ENCODE measurements at places on chromosomes 2 and 18.
A peak's percentile ranks its signal among the peaks of the same experiment; 100 is the strongest.

- no peak for DNase-seq
These were observed 56.3 kb downstream of the OSBPL1A start for GRCh38 chr18:24341361-24341760.

GRCh38 chr18:69999656-70000055, 52.0 kb upstream of the CD226 start:
- DNase-seq: no peak

GRCh38 chr2:118055512-118056164, 32.6 kb upstream of the INSIG2 start:
- no peak for DNase-seq

DNA sequence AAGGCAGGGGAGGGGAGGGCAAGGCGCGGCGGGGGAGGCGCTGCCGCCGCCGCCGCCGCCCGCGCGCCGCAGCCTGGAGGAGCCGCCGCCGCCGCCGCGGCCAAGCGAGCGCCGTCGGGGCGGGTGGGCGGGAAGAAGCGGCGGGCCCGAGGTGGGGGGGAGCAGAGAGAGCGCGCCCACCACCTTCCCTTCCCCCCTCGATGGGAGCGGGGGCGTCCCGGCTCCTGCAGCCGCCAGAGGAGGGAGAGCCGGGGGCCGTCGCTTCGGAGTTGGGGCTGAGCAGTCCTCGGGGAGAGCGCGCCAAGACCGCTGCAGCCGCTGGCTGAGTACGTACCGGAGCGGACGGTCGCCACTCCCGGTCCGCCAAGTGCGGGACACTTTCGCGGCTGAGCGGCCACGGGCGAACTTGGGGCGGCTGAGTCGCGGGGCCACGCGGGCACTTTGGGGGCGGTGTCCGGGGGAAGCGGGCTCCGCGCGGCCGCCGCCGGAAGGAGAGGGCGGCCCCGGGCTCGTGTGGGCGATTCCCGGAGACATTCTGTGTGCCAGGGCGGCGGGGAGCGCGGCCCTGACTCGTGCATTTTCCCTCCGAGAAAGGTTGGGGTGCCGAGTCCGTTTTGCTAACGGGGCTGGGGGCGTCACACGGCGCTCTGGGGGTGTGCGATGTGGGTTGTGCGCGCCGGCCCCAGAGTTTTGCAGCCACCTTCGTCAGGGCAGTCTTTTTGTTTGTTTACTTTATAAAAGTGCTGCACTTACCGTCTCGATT, at the start of gene NAB1:
NAB1 (plus strand) TSS at position 49 of the 763 bp plus-strand sequence. CDS start 10,094 bp downstream, outside the sequence.
- DNase-seq: peak; percentile 20

DNA sequence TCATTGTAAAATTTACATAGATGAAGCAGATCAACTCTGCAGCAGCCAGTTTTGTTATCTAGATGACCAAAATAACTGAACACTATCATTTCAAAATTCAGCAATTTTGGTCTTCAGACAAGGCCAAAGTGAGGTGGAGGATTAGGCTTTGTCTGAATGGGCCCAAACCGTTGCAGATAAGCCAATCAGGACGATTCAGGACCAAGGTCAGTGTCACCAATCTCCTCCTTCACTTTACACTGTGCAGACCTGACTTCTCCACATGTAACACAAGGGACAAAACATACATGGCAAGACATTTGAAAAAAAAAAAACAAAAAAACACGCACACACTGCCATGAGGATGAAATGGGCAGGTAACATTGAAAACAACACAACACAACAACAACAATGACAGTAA, 211.2 kb downstream of the NAPG start:
- DNase-seq: no peak

DNA sequence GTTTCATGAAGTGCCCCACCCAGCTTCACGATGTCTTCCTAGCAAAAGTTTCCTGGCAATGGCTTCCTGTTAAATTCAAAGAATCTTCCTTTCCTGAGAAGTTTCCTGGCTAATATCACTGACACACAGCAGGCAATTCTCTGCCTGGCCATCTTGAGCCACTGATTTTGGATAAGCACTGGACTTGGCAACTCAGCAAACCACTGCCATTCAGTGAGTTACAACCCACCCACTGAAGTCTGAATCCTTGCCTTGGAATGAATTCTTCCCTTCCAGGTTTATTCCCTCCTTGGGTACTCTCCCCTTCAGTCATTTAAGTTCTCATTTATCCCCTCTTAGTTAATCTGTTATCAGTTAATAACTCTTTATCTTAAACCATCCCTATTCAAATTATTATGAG, 426.0 kb downstream of the MBD2 start:
- no peak for DNase-seq

- DNase-seq: no peak
These were observed 203.7 kb downstream of the KLHL29 start for GRCh38 chr2:23588508-23589201.

DNA sequence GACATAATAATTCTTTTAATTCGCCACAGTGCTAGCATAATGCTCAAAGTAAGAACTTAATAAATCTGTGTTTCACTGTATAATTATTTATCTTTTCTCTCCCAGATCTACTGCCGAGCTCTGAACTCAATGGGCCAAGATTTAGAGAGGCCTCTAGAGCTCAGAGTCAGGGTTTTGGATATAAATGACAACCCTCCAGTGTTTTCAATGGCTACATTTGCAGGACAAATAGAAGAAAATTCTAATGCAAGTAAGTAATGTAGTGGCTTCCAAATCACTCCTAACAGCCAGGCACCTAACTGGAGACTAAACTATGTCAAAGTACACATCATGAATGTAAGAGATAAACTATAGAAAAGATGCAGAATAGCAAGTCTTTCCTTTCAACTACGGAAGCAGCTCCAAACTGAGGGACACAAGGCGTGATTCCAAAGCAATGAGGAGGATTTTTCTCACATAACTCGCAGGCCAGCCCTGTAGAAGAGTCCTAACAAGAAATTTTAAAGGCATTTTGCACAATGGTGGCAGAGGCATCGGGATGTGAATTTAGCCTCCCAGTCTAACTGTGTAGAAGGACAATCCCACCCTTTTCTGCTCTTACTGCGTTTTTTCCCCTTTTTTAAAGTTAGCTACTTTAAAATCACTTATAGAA, 12.0 kb downstream of the DSG1 start:
- no peak for DNase-seq

DNA sequence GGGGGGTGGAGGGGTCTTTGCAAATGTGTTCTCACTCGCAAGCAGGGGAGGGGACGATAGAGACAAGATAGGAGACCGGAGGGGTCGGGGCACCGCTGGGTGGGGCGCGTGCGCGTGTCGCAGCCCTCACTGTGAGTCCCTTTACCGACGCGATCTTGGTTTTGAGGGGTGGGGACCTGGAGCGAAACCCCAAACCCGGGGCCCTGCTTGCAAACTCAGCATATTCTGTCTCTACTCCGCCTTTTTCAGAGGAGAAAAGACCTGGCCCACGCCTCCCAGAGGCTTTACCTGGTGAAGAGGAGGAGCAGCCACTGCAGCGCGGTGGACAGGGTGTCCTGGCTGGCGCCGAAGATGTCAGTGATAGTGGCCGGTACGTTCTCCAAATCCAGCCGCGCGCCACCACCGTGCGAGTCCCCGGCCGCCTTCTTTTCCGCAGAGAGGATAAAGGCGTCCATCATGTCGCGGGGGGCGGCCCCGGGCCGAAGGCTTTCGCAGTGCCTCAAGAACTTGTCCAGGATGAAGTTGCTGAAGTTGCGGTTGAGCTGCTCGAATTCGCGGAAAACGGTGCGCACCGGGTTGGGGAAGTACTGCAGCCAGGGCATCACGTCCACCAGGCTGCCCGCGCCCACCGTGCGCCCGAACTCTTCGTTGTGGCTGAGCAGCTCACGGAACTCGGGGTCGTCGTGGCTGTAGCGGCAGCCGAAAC, 1.7 kb downstream of the CYP1B1 start:
- no peak for DNase-seq

DNA sequence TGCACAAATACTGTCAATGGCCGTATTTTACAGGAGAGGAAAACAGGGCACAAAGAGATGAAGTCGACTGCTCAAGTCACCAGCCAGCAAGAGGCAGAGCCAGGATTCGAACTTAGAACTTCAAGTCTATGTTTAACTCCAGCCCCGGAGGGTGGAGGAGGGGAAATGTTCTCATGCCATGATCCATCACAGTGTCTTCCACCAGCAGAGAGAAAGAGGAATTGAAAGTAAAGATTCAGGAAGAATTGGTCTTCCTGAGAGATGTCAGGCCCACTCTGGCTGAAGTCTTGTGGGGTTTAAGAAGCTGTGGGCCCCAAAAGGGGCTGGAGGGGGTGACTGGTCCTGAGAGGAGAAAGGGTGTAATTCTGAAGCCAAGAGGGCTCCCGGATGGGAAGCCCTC, 260.0 kb downstream of the TNS1 start:
- DNase-seq: no peak

DNA sequence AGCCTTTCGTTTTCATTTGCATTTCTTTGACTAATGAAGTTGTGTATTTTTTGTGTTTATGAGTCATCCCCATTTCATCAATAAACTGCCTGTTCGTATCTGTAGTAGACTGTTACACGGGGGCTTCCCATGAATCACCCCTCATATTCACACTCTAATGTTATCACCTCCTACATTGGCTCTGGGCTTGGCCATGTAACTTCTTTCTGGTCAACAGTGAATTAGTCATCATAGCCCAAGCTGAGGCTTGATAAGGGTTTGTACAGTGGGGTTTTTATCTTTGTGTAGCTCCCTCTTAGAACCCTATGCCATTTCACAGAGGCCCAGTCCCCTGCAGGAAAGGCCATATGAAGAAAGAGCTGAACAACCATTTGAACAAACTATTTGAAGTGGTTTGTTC, 151.0 kb downstream of the CCBE1 start:
- DNase-seq: no peak

GRCh38 chr2:54871457-54872107, 148.1 kb downstream of the EML6 start:
- DNase-seq: no peak

DNA sequence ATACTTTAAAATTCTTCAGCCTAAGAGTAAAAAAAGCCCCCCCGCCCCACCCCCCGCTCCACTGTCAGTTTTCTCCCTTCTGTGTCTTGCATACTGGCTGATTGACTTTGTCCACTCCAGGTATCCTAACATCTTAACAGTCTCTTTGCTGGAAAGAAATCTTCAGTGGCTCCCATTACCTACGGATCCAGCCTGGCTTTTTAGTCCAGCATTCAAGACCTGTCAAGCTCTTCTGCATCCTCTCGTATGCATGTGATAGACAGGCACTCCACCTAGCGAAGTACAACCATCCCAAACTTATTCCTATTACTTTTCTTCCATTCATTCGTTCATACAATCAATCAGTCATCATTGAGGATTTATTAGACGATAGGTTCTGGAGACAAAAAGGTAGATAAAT, 288.1 kb downstream of the MYCN start:
- DNase-seq: no peak

- no peak for DNase-seq
These were observed 158.6 kb downstream of the SMAD7 start for GRCh38 chr18:48792141-48792540.

GRCh38 chr2:105950521-105951383, 206.0 kb downstream of the NCK2 start:
- DNase-seq: no peak

- no peak for DNase-seq
These were observed 345.2 kb upstream of the RND3 start for GRCh38 chr2:150832686-150833085.

DNA sequence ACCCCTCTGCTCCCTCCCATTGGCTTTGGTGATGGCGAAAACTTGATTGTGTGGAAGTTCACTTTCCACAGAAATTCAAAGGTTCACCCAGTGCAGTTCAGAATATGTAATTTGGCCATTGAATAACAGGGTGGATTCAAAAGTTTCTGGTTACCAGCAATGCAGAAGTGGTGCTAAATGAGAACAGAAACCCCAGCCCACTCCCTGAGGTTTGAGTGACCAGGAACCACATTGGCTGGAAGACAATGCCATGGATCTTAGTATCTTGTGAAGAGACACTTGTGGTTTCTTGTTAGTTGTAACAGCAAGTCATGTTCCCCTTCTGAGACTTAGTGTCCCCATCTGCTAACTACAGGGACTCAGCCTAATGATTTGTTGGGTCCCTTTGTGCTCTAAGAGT, 49.8 kb downstream of the QPCT start:
- no peak for DNase-seq

DNA sequence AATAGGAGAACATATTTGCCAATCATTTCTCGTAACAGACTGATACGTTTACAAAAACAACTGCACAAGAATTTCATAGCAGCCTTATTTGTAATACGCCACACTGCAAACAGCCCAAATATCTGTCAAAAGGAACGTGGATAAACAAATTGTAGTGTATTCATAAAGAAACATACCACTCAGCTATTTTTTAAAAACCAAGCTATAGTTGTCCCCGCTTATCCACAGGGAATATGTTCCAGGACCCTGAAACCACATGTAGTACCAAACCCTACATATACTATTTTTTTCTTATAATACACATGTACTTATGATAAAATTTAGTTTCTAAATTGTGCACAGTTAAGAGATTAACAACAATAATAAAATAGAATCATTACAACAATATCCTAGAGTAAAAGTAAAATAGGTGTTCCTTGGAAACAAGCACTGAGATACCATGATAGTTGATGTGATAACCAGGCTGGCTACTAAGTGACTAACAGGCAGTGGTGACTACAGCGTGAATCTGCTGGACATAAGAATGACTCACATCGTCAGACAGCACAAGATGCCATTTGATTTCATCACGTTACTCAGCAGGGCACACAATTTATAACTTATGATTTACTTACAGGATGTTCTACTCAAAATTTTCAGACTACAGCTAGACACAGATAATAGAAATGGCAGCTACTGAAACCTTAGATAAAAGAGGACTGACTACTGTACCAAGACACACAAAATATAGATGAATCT, 367.4 kb downstream of the NCKAP5 start:
- no peak for DNase-seq

DNA sequence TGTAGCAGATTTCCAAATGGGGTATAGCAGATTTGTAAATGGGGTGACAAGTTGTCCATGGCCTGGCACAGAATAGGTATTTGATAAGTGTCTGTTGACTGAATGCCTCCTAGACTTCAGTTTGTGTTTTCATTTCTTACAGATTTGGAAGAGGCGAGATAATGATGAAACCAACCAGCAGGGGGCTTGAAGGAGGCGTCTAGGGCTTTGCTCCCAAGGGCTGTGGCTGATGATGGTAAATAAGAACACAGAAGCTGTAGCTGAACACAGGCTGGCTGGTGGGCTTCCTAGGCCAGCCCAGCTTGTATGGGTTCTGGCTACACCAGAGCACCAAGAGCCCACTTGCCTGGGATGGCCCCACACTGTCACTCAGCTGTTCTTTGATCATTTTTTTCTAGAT, 19.4 kb downstream of the SFTPB start:
- DNase-seq: no peak

DNA sequence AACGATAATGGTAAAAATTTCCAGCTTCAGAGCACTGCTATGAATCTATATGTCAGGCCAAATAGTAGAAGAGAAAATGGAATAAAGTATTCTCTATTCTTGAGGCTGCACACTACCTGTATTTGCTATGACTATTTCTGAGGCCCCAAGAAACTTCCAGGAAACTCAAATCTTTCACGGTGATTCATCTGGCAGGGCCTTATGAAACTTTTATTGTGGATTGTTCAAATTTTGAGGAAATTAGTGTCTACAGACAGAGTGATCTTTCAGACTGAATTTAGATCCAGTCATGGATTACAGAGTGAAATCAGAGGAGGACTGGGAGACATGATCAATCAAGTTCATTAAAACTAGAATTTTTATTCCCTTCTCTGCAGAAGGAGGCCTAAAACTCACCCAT, 4.1 kb upstream of the VSNL1 start:
- no peak for DNase-seq

GRCh38 chr2:42777883-42778805, 14.2 kb upstream of the OXER1 start:
- DNase-seq: no peak

Measured in activated CD4-positive, alpha-beta T cell treated with anti-CD3 and anti-CD28 coated beads, Interleukin-2, amount 50 U/mL, for 24 hours (primary cell).